ENCODE measurements at places on chromosomes 5 and 9. TPM values are rescaled to one million over a fixed set of nuclear protein-coding genes. Genes with fewer than 3 reads are reported as not detected.
A peak's percentile ranks its signal among the peaks of the same experiment; 100 is the strongest.

DNA sequence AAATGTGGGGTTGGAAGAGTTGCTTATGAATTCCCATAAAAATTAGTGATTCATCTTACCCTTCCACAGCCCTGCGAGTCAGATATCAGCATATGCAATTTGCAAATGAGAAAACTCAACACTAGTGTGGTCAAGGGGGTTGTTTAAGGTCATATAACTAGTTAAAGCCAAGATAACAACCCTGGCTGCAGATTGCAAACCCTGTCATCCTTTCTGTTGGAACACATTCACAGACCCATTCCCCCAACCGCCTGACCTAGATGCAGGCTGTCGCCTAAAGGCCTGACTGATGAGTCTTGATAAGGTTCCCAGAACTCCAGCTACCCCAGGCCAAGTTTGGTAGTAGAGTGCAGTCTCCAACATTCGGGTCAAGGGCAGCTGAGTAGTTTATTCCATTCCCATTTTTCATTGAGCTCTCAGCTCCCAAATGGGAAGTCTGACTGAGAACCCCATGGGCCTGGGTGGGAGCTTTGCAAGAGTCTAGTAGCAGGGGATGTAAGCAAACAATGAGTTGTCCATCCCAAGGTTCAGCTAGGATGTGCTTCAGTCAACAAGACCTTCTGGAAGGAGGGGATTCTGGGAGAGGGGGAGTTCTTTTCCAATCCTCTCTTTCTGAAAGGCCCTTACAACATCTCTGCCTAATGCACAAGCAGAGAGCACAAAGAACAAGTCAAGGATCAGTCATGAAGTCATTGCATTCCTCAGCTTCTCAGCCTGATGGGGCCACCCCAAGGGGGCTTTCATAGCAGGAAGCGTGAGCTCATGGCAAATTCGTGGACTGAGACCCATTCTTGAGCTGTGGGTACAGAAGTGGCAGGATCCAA is 40.3 kb downstream of the ADAM19 start:
- DNase-seq = no peak

GRCh38 chr9:26157411-26157810 is 479.2 kb upstream of the TUSC1 start:
- no peak for DNase-seq

- DNase-seq = no peak
Measured at GRCh38 chr5:143390258-143390657, 13.2 kb downstream of the NR3C1 start.

DNA sequence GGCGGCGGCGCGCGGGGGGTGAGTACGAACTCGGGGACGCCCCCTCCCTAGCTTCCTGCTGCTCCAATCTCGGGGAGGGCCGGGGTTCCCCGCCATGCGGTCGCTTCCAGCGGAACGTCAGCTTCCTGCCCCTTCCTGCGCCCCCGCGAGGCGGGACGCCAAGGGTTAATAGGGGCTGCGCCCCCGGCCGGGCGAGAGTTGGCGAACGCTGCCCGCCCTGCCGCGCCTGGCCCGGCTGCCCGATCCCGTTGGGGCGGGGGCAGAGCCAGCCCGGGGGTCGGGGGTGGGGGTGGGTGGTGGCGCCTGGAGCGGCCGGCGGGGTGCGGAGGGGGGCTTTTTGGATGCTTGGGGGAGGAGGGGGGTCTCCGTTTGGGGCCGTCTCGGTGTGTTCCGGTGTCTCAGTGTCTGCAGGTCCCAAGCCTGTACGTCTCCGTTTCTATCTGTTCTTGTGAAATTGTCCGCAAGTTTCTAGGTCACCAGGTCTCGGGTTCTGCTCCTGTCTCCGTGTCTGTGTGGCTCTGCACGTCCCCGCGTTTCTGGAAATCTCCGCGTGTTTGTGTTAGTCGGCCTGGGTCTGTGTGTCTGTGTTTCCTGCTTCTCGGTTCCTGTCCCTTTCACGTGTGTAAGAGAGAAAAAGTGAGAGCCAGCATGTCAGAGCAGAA is 789 bp downstream of the COL27A1 start:
- DNase-seq = no peak

GRCh38 chr5:95915999-95916686 is 45.5 kb downstream of the ELL2 start:
- DNase-seq = peak; percentile 30

- no peak for DNase-seq
Measured at GRCh38 chr5:1014781-1015221, 6.2 kb downstream of the NKD2 start.

DNA sequence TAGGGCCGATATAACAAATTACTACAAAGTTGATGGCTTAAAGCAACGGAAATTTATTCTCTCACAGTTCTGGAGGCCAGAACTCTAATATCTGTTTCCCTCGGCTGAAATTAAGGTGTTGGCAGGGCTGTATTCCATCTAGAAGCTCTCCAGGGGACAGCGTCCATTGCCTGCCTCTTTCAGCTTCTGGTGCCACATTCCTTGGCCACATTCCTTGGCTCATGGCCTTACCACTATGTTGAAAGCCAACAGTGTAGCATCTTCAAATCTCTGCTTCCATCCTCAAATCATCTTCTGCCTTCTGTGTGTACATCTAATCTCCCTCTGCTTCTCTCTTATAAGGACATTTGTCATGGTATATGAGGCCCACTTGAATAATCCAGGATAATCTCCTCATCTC is 17.2 kb downstream of the FGF10 start:
- no peak for DNase-seq

DNA sequence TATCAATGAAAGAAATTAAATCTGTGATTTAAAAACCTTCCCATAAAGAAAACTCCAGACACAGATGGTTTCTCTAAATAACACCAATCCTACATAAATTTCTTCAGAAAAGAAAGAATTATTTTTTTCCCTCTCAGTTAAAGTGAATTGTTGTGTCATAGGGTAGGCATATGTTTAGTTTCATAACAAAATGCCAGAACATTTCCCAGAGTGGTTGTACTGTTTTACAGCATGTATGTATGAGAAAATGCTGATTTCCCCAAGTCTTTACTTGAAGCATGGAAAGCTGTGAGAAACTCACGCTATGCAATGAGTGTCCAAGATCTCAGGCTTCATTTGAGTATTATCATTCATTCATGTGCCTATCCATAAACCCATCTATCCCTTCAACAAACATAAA is 582.5 kb downstream of the ELAVL2 start:
- DNase-seq = no peak

GRCh38 chr5:1751864-1752822 is 47.5 kb downstream of the MRPL36 start:
- no peak for DNase-seq

DNA sequence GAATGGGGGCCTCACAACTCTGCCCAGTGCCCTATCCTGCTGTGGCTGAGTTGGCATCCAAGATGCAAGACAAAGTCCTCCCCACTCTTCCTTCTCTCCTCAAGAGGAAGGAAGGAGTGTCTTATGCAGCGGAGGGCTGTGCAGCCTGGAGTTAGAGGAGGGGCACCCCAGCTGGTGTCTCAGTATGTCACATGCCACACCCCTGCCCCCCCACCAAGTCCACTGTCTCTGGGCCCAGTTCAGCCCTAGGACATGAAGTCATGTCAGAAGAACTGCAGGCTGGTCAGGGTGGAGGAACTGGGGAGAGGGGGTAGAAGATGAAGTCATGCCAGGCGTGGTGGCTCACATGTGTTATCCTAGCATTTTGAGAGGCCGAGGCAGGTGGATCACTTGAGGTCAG is 28.0 kb upstream of the SLC28A3 start:
- DNase-seq = no peak

DNA sequence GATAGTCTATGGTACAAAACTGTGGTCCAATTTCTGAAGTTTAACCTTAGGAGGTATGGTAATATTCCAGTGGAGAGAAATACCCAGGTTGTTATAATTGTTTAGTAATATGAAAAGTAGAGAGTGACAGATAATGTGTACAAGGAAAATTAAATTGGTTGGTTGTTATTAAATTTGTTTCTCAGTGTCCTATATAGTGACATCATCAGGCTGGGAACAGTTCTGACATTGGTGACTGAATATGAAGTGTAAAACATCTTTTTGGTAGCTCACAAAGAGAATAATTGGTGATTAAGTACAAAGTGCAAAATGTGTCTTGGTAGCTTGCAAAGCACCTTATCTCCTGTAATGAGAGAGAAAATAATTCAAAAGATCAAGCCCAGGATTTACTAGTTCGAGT is 1806.1 kb upstream of the CDH6 start:
- no peak for DNase-seq

F12 gene
- polyA plus RNA-seq = 1.3 TPM

PLPP1 gene
- 2.2 TPM for polyA plus RNA-seq

ATOX1 gene
- 113 TPM for polyA plus RNA-seq

ANGPTL2 gene
- polyA plus RNA-seq = not detected

All from immature natural killer cell (primary cell).